ENCODE measurements at places on chromosomes 3 and 15.

- DNase-seq, result no peak
Observed at GRCh38 chr15:101004986-101005747, 86.0 kb downstream of the LRRK1 start.

DNA sequence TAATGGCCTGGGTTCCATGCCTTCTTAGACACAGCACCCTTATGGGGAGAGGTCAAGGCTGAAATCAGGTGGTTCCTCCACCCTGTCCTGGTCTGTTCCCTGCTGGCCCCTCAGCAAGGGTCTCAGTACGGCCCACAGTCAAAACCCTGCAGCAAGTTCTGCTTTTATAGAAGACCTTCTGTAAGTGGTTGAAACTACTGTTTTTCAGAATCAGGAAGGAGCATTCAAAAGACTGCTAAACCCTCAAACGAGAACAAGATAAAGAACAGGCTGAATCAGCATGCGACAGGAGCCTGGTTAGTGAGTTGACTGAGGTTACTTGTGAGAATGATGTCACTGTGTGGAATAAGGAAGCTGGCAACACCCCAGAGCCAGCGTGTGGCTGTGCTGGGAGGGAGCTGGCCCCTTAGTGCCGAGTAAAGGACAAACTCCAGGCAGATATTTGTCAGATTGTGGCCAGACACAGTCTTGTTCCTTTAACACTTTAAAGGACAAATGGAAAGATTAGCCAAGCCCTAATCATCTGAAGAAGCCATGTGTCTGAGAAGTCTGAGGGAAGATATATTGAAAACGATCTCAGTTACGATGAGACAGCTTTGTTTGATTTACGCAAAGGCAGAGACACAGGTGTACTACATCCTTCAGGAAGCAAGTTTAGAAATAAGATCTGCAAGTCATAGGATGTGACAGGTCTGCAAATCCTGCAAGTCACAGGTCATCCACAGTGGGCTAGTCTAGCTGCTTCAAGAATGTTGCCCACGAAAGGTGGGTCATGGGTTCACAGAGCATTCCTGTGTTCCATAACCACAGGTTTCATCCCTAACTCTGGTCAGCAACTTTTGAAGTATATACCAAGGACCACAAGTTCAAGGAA lies 54.0 kb downstream of the B3GNT5 start:
- no peak for DNase-seq

GRCh38 chr15:94917068-94917467 lies 685.7 kb downstream of the MCTP2 start:
- no peak for DNase-seq

DNA sequence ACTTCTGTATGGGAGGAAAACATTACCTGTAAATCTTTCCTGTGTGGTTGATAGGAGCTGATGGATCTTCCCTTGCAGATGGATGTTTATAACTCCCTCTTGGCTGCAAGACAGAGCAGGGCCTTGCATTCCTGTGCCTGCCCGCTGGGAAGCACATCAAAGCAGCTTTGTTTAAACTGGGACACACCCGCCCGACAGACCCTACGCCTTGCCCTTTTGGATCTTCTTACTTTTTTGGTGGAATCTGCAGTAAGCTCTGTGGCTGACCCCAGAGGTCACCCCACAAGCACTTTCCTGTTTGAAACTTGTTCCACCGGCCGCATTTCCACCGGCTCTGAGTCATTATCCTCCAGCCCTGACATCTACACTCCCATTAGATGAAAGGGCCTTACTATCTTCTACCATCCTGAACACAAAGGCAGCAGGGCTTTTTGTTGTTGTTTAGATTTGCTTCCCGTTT lies 244.1 kb upstream of the STT3B start:
- DNase-seq, result no peak

DNA sequence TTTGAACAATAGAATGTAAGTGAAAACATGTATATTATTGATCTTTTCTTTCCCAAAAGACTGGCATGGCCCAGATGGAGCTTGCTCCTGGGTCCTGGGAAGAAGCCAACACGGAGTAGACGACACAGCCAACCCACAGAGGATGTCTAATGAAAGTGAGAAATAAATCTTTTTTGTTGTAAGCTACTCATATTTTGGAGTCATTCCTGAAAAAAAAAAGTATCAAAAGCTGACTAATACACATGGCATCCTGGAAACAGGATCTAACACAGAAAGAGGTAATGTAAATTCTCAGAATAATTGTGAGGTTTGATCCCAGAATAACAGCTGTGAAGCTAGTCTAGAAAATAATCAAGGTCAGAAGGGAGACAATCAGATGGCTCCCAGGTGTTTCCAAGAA lies 12.6 kb upstream of the FRMD5 start:
- no peak for DNase-seq

All from NCI-H1436 treated with DMSO at 0.1 percent for 48 hours (cell line).